AG08395 (cell line): ENCODE measurements at places on chromosomes 4 and X.

- DNase-seq, result no peak
Measured at GRCh38 chr4:173381610-173382009, 10.9 kb downstream of the SAP30 start.

GRCh38 chr4:159042097-159042605 lies 60.7 kb upstream of the RAPGEF2 start:
- no peak for DNase-seq

GRCh38 chrX:69232945-69233344 lies 67.7 kb upstream of the PJA1 start:
- DNase-seq, result no peak

DNA sequence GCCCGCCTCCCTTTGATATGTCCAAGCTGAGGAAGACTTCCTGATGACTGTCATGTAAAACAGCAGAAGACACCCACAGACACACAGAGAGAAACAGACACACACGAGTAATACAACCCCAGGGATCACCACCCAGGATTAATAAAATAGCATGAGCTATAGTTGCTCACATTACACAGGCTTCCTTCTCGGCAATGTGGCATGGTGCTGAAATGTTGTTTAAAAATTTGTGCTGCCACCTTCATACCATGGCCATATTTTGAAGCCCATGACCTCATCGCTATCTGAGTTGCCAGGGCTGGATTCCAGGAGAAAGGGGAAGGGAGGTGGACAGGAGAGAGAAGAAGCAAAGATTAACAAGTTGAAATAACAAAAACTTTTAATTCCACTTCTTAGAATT lies 111.7 kb downstream of the SYNPO2 start:
- no peak for DNase-seq

- no peak for DNase-seq
Measured at GRCh38 chrX:87961471-87961870, 443.9 kb downstream of the KLHL4 start.

GRCh38 chrX:43225626-43226328 lies 430.3 kb upstream of the MAOA start:
- no peak for DNase-seq

DNA sequence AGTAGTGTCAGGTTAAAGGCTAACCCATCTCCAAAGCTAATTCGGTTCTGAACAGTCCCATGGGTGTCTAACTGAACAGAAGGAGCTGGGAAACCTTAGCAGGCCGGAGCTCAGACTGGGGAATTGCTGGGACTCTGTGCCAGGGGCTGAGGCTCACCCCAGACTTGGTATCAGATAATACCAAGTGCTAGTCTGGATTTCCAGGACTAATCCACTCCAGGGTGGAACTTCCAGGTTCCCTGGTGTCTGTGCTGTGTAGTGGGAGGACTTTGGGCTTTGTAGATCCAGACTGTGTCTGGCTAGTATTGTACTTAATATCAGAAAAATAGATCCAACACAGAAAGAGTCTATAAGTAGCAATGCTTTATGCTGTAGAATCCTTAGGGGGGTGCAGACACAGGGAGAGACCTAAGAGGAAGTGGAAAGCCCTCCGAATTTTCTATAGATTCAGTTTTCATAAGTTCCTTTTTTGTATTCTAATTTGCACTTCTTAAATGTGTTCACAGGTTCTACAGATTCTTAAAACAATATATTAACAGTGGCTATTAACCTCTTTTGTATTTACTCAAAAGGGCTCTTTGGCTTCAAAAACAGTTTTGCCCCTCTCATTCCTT lies 4.1 kb downstream of the ZNF827 start:
- no peak for DNase-seq

DNA sequence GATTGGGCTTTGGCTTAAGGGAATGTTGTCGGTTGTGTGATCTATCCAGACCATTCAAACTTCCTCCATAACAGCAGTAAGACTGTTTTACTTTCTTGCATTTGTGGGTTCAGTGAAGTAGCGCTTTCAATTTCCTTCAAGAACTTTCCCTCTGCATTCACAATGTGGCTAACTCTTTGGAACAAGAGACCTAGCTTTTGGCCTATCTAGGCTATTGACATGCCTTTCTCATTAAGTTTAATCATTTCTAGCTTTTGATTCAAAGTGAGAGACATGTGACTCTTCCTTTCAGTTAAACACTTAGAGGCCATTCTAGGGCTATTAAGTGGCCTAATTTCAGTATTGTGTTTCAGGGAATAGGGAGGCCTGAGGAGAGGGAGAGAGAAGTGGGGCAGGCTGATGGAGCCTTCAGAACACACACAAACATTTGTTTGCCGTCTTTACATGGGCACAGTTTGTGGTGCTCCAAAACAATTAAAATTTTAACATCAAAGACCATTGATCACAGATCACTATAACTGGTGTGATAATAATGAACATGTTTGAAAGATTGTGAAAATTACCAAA lies 34.1 kb downstream of the ADH5 start:
- no peak for DNase-seq

GRCh38 chrX:47245156-47245555 lies 12.3 kb downstream of the USP11 start:
- no peak for DNase-seq

GRCh38 chr4:13261486-13262257 lies 222.5 kb downstream of the RAB28 start:
- no peak for DNase-seq
